ENCODE measurements at places on chromosomes 11 and 22. TPM values are rescaled to one million over a fixed set of nuclear protein-coding genes. Genes with fewer than 3 reads are reported as not detected.
A peak's percentile ranks its signal among the peaks of the same experiment; 100 is the strongest.

OR6T1 gene
- not detected for total RNA-seq

SUSD2 gene
- 1.9 TPM for total RNA-seq

OR2D3 gene
- not detected for total RNA-seq

PAX6 gene
- not detected for total RNA-seq

GRCh38 chr11:132456751-132457328 lies 1075.5 kb downstream of the OPCML start:
- no peak overlapping the region for H3K4me3 ChIP-seq
- no peaks in the 10 kb centered on the region for H3K4me1 ChIP-seq
- H3K27me3 ChIP-seq = peaks cover 12% of the 10 kb centered on the region
- DNase-seq = no peak
- H3K27ac ChIP-seq = no peak overlapping the region

DNA sequence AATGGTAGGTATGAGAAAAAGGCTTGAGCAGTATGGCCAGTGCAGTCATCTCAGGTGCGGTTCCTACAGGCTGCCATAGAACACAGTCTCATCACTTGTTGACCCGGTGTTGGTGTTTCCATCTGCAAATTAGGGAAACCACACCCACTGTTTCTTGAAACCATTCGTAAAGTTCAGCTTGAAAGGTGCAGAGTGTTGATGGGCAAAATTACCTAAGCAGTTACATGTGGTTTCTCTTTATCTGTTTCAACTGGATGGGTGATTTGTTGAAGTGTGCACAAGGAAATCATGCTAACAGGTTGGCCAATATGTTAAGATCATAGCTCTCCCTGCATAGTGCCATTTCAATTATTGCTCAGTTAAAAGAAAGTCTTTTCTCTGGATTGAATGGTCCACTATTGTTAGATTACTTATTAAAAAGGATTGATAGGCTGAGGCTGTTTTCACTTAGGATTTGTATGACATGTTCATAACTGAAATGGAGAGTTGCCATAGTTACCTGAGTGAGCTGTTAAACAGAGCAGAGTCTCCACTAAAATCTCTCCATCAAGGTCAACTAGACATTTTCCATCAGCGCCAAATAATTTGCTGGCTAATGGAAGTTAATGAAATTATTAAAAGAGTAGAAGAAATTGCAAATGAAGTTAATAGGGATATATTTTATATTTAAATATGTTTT lies 203.1 kb upstream of the MTMR2 start:
- peak overlapping the region; percentile 58 for H3K27ac ChIP-seq
- no peak for DNase-seq
- peaks cover 28% of the 10 kb centered on the region for H3K36me3 ChIP-seq
- no peak overlapping the region for H3K4me3 ChIP-seq

DNA sequence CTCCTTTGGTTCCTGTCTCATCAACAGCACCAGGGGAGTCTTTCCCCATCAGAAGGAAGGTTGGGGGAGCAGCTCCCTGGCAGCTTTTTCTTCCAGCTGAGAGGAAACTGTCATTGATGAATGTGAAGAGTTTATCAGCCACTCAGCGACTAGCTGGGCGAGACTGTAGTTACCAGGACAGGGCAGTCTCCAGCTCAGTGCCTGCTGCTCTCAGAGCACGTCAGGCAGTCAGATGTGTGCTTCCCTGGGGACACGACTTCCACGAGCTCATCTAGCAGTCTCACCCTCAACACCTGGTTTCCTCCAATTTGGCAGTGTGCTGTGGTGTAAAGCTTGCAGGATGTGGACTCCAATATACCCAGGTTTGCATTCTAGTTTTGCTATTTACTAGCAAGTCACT lies 12.5 kb upstream of the C1QTNF4 start:
- H3K4me3 ChIP-seq = no peak overlapping the region
- DNase-seq = no peak
- no peak overlapping the region for H3K27ac ChIP-seq

DNA sequence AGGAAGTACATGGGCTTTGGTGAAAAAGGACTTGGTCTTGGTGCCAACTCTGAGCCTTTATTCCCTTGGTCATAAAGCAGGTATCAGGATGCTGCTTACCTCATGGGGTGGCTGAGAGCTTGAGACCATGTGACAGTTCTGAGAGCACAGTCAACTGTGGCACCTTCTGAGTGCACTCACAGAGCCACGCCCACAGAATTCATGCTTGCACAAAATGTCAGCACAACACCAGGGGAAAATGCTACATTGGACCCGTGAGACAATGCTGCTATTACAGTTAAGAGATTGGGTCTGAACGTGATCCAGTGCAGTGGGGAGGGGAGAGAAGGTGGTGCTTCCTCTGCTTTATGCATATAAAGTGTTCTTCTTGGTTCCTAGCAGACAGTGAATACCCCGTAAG lies 79.5 kb upstream of the SPON1 start:
- no peak for DNase-seq
- no peak overlapping the region for H3K4me3 ChIP-seq
- H3K27ac ChIP-seq = no peak overlapping the region
- peaks cover 13% of the 10 kb centered on the region for H3K4me1 ChIP-seq
- no peaks in the 10 kb centered on the region for H3K36me3 ChIP-seq
- no peaks in the 10 kb centered on the region for H3K27me3 ChIP-seq
